AML-193 (cell line): ENCODE measurements at places on chromosomes 13 and 19.

GRCh38 chr13:33259296-33259695 lies 26.3 kb downstream of the STARD13 start:
- DNase-seq: no peak

DNA sequence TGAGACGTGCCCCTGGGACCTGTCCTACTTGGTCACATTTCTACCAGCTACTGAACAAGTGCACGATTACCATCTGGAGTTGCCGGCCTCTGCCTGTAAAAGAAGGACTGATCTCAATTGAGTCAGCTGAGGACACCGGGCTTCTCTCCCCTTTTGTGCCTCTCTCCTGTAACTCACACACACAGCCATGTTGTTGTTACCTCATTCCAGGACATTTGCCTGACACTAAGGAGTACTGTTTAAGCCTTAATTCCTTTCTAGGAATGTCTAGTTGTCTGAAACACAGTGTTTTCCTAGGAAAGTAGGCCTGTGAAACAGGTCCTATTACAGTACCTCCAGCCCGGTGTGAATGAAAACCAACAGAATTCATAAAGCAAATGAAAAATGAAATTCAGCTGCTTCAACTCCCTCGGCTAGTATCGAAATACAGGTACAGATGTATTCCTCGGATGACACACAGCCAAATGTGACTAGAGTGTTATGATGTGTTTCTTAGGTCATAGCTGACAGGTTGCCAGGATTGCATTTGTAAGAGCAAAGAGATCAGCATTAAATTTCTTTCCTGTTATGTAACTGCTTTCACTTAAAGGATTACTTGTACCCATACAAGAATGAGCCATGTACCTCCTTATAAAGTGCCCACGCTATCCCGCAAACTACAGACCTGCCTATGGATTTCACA lies 152.0 kb upstream of the IRS2 start:
- DNase-seq: no peak

- DNase-seq: no peak
Observed at GRCh38 chr13:97117388-97117910, 104.7 kb upstream of the MBNL2 start.

DNA sequence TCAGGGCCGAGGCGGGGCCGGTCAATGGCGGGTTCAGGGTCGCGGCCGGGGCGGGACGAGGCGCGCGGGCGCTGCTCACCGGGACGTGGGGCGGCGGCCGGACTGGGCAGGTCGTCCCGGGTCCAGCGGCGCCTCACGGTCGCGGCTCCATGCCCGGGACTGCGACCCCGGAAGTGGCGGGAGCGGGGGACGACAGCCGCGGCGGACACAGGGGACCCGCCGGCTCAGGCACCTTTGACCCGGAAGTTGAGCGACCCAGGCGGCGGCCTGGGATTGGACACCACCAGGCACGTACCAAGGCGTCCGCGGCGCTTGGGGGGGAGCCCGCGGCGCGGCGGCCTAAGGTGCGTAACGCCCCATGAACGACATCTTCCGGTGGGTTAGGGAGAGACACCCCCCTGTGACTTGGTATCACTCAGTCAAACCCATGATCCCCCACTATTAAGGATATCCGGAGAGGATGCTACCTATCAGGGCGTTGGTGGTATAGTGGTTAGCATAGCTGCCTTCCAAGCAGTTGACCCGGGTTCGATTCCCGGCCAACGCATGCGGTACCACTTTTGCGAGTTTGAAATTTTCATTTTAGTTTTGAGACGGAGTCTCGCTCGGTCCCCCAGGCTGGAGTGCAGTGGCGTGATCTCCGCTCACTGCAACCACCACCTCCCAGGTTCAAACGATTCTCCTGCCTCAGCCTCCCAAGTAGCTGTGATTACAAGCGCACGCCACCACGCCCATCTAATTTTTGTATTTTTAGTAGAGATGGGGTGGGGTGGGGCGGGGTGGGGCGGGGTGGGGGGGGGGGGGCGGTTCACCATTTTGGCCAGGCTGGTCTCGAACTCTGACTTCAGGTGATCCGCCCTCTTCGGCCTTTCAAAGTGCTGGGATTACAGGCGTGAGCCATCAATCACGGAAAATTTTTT lies at the start of gene DPP9:
Gene DPP9 (minus strand): TSS at position 248 of the 920 bp plus-strand sequence. CDS start 3,936 bp downstream, outside the sequence.
- peak; percentile 95 for DNase-seq

DNA sequence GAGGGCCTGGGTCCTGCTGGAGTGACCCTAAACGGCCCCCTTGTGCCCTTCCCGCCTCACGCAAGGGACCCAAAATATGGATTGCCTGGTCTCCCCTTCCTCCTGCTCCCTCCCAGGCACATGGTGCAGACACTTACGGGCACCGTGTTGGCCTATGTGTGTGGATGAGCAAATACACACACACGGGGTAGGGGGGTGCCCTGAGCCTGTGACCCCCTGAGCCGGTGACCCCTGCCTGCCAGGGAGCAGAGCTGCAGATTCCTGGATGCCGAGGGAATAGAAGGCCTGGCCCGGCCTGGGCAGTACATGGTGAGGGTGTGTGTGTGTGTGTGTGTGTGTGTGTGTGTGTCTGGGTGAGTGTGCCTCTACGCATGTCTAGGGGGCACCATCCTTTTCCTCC lies 33.3 kb downstream of the CEBPA start:
- DNase-seq: no peak

DNA sequence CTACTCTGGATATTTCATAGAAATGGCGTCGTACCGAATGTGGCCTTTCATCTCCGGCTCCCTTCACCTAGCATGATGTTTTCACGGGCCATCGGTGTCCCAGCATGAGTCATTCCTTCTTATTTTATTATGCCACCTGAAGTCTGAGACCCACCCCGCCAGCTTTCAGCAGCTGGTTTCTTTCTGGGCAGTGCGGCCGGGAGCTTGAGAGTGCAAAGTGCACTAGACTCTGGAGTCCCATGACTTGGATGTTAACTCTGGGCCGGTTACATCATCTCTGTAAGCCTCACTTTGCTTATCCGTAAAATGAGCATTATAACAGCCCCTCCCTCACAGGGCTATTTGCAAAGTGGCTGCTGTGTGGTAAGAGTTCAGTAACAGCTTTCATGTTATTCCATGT lies 5.8 kb upstream of the KMT5C start:
- DNase-seq: no peak

DNA sequence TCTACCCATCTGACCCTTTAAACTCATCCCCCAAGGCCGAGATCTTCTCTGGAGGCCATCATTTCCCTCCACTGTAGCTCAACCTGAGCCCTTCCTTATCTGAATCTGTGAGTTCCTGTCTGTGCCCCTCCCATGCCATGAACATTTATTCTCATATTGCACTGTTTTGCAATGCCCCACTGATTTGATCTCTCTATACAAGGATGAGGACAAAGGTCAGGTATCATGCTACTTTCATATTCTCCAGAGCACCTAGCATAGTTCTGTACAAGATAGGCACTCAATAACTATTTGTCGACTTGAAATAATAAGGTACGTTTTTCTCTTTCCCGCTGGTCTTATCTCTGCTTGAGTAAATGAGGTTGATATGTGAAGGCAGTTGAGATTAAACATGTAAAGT lies 135.5 kb downstream of the KLF5 start:
- DNase-seq: no peak
